KG1 (cell line): ENCODE measurements at places on chromosomes 3 and 15.

DNA sequence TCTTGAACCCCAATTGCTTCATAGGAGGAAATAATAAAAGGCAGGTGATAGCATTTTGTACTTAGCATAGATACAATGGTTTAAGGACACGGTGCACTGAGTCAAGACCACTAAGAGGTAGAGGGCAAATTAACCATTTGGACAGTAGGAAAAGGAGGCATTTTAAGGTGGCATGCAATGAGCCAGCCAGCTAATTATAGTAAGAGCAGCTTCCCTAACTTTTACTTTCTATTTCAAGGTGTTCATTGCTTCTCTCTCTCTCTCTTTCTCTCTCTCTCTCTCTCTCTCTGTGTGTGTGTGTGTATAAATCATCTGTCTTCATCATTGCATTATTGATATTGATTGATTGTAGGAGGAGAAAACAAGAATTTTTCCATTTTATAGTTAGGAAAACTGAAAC is 740.4 kb upstream of the CFAP20DC start:
- DNase-seq: no peak

DNA sequence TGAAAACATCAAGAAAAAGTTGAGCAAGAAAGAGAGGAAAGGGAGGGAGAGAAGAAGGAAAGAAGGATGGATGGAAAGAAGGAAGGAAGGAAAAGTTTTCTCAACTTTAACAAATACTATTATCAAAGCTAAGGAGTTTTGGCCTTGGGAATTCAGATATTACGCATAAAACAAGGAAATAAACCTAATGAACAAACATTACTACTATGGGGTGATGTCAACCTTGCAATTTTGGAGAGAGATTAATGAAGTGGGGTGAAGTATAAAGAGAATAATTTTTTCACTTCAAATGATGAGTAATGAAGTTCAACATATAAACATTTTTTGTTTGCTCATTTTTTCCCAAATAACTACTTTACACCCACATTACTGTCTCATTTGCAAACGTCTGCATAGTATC is 55.2 kb downstream of the SFMBT1 start:
- no peak for DNase-seq

- no peak for DNase-seq
Observed at GRCh38 chr3:143362115-143362991, 242.8 kb downstream of the CHST2 start.

DNA sequence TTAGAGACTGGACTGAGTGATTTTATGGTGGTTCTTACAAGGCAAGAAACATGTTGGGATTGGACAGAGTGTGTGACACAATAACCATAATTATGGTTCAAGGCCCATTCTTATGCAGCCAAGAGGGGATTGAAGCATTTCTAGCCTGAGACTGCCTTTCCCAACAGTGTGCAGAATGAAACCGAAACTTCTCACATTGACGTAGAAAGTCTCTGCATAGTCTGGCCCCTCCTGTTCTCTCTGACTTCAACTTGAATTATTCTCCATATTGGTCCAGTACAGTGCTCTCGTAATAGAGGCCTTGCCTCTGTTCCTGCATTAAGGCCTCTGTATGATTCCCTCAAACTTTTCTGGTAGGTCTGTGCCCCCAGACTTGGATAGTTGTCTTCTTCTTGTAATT is 138.3 kb downstream of the DIPK2A start:
- DNase-seq: no peak

GRCh38 chr3:58564456-58565160 is 12.6 kb downstream of the FAM107A start:
- DNase-seq: no peak

DNA sequence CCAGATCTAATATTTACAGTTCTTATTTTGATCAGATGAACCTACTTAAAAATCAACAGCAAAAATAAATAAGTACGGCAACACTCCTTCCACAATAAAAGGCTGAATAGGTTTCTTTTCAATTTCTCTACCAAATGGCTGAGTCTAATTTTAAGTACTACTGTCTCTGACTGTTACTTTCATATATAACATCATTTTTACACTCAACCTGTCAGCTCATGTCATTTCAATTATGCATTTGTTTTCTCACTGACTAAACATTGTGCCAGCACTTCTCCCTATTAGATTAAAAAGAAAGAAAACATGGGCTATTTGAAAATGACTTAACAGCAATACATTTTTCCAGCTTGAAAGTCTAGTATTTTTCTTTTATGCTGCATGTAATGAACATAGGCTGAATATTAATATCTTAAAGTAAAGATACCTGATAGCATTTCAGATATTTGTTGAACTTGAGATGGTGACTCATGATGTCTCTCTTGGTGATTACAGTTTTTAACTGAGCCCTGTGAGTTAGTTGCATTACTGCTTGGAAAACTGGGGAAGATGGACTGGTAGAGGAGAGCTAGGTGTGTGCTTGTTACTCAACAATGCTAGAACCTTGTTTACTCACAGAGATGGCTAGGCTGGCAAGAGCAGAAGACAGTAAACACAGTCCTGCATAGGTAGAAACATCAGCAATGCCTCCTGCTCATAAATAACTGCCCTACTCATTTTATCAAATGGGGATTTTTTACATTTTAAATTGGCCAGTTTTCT is 73.9 kb downstream of the PEX5L start:
- no peak for DNase-seq

GRCh38 chr3:97911459-97911858 is 60.8 kb downstream of the RIOX2 start:
- DNase-seq: no peak

DNA sequence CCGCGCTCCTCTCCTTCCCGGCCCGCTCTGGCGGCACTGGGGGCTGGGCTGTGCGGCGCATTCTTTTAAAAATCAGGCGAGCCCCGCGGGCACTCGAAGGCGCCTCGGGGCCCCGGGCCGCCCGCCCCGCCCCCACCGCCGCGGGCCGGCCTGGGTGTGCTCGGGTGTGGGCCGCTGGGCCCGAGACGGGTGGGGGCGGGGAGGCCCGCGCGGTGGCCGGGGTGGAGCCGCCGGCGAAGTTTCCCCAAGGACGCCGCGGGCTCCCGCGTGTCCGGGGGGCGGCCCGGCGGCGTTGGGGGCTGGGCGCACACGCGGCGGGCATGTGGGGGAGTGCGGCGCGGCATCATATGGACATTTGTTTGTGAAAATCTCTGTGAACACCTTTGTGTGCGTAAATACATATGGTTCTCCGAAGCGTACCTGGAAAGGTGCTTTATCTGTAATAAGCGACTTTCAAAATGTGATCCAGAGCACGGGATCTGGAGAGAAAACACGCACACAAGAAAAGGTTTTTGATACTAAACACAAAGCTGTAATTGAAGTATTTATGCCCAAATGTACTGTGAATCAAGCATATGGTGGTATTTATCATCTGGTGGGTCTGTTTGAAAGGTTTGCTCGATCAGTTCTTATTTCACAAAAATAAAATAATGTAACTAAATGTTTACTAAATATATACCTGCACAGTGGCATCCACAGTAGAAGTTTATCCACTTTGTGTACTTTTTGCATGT is 612 bp upstream of the TBL1XR1 start:
- peak; percentile 71 for DNase-seq

- no peak for DNase-seq
Observed at GRCh38 chr3:192177383-192177782, 550.0 kb downstream of the FGF12 start.

- DNase-seq: no peak
Observed at GRCh38 chr15:22258009-22258397, 177.7 kb downstream of the OR4M2 start.

DNA sequence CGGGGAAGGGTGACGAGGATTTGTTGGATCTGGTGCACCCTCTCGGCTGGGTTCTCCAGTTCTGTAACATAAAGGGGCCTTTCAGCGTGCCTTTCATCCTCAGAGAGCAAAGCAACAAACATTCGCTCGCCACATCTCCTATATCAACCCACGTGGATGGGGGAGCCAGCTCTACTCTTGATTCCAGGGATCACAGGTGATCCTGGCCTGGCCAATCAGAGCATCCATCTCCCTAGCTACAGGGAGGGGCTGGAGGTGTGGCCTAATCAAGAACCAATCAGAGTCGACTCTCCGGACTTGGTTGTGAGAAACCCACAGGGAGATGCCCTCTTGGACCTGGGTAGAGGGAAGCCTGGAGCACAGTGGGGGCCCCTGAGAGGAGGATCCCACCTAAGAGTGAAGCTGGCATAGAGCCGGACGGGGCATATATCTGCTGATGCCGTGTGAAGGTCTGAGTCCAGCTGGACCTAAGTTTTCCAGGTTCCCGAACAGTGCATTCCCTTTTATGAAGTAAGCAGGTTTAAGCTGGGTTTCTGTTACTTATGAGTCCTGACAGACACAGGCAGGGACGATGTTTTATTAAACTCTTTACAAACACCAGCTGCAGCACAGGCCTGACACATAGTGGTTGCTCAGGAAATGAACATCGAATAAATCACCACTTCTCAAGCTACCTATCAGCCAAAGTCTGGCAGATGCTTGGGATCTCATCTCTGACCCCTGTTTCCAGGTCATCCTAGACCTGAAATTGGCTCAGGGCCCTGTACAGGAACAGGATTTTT is 50.7 kb upstream of the RAD18 start:
- DNase-seq: no peak

DNA sequence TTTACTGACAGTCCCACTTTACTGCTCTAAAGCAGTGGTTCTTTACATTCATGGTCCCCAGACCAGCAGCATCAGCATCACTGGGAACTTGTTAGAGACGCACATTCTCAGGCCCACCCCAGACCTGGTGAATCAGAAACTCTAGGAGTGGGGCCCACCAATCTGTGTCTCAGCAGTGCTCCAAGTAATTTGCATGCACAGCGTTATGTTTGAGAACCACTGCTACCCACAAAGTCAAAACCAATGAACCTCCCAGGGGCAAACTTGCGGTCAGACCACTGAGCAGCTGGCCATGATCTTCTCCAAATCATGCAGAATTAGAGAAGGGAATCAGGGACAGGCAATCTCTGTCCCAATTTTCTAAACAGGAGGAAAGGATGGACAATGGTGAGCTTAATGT is 58.5 kb downstream of the ST8SIA2 start:
- no peak for DNase-seq

GRCh38 chr3:127608362-127608718 is 10.1 kb downstream of the MCM2 start:
- no peak for DNase-seq

DNA sequence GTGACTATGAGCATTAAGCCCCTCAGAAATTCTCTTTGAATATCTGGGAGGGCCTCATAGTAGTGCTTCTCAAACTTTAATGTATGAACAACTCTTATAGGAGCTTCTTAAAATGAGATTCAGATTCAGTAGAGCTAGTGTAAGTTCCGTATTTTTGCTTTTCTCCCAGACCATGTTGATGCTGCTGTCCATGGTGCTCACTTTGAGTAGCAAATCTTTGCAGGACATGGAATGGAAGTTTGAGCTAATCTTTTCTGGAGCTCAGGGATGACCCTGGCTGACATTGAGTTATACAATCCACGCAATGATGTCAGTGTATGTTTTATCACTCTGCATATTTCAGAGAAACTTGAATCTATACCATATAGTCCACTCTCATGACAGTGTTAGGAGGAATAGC is 134.2 kb downstream of the OTOL1 start:
- no peak for DNase-seq

- DNase-seq: no peak
Observed at GRCh38 chr3:14793126-14793857, 25.5 kb upstream of the FGD5 start.

GRCh38 chr3:189513281-189514117 is 117.7 kb upstream of the TP63 start:
- no peak for DNase-seq

- no peak for DNase-seq
Observed at GRCh38 chr3:46578973-46579755, 13.1 kb upstream of the LRRC2 start.

GRCh38 chr3:108951820-108952501 is 1.7 kb downstream of the GUCA1C start:
- no peak for DNase-seq

DNA sequence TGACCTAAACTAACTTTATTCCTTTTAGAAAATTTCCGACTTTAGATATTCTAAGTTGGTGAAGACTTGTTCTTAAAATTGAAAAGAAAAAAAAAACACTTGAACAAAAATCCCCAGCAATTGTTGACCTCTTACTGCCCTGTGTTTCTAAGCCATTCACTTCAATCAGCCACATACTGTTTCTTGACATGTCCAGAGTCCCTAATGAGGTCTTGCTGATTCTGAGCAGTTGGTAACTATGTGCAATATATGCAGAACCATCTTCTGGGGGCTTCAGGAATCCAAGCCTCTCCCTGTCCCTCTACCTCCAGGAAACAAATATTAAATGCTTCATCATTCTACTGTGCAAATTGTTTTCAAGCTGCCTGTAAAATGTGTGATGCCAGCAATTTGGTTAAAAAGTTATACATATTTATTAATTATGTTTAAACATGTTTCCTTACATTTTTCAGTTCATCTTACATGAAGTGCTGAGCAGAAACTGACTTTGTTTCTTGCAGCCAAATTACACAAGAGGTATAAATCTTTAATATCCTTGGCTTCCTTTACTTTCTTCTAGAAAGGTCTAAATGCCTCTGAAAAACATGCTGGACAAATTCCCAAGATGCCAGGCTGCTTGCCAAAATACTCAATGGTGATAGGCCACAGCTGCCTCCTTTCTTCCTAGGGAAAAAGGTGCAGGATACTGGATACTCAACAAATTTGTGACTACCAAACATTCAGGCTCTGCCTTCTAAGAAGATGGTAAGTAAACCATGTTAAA is 19.8 kb upstream of the GYG1 start:
- no peak for DNase-seq

GRCh38 chr3:194931865-194932264 is 246.2 kb downstream of the FAM43A start:
- DNase-seq: no peak

GRCh38 chr3:151894219-151894618 is 20.8 kb downstream of the SUCNR1 start:
- no peak for DNase-seq

GRCh38 chr3:18417904-18418572 is 7.1 kb downstream of the SATB1 start:
- DNase-seq: no peak

- DNase-seq: no peak
Observed at GRCh38 chr3:69130689-69131088, 8.3 kb upstream of the LMOD3 start.

- no peak for DNase-seq
Observed at GRCh38 chr3:161558236-161558635, 61.6 kb downstream of the OTOL1 start.

- no peak for DNase-seq
Observed at GRCh38 chr3:55296791-55297190, 190.3 kb downstream of the WNT5A start.

DNA sequence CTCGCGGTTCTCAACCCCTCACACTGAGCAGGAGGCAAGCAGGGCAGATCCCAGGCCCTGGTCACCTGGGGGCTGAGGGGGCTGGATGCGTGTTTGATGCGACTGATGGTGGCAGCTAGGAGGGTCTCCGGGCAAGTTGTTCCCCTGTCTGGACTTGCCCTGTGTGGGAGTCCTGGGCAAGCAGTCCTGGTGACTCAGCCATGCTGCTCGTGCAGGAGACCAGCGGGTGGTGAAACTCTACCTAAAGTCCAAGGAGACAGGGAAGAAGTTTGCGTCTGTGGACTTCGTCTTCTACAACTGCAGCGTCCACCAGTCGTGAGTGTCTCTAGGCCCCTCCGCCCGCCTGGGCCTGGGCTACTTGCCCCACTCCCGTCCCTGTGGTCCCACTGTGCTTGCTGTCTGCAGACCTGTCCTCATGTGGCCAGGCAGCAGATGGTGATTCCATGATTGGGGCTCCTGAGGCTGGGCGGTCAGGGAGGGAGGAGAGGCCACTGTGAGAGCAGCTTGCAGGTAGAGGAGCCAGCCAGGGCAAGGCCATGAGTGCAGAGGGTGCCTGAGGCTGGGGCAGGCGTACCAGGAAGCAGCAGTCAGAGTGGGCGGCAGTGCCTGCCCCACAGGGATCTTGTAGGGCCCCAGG is 23.1 kb downstream of the PLXNA1 start:
- DNase-seq: no peak
